ENCODE measurements at places on chromosomes 12 and 14. TPM values are rescaled to one million over a fixed set of nuclear protein-coding genes. Genes with fewer than 3 reads are reported as not detected.

GRCh38 chr12:121128908-121129810, 3.5 kb upstream of the P2RX7 start:
- DNase-seq: peak; percentile 90
- H3K4me1 ChIP-seq: peaks cover 72% of the 10 kb centered on the region
- H3K27ac ChIP-seq: peak overlapping the region; percentile 96
- H3K36me3 ChIP-seq: peaks cover 9% of the 10 kb centered on the region

- no peak for DNase-seq
- H3K4me3 ChIP-seq: no peak overlapping the region
- H3K27me3 ChIP-seq: peaks cover 18% of the 10 kb centered on the region
Observed at GRCh38 chr12:27614866-27615265, 81.4 kb upstream of the REP15 start.

GRCh38 chr14:82731526-82731925, 1197.9 kb upstream of the SEL1L start:
- H3K4me1 ChIP-seq: no peaks in the 10 kb centered on the region
- no peak for DNase-seq
- H3K27me3 ChIP-seq: no peaks in the 10 kb centered on the region
- no peak overlapping the region for H3K27ac ChIP-seq

DNA sequence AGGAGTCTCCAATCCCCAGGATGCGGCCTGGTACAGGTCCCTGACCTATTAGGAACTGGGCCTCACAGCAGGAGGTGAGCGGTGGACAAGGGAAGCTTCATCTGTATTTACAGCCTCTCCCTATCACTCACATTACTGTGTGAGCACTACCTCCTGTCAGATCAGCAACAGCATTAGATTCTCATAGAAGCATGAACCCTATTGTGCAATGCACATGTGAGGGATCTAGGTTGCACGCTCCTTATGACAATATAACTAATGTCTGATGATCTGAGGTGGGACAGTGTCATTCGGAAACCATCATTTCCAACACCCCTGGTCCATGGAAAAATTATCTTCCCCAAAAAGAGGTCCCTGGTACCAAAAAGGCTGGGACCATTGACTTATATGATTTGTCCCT, 1000.5 kb downstream of the FLRT2 start:
- peaks cover 5% of the 10 kb centered on the region for H3K36me3 ChIP-seq
- no peak overlapping the region for H3K4me3 ChIP-seq
- H3K27ac ChIP-seq: no peak overlapping the region
- H3K4me1 ChIP-seq: peaks cover 17% of the 10 kb centered on the region
- no peaks in the 10 kb centered on the region for H3K27me3 ChIP-seq

- no peak overlapping the region for H3K4me3 ChIP-seq
- H3K27ac ChIP-seq: no peak overlapping the region
- H3K27me3 ChIP-seq: peaks cover 7% of the 10 kb centered on the region
- DNase-seq: no peak
- no peaks in the 10 kb centered on the region for H3K36me3 ChIP-seq
- H3K4me1 ChIP-seq: no peaks in the 10 kb centered on the region
Observed at GRCh38 chr14:34424488-34424887, 37.6 kb downstream of the SPTSSA start.

GRCh38 chr12:21848192-21848591, 73.7 kb upstream of the KCNJ8 start:
- no peak overlapping the region for H3K27ac ChIP-seq
- H3K36me3 ChIP-seq: no peaks in the 10 kb centered on the region
- no peak overlapping the region for H3K4me3 ChIP-seq
- H3K4me1 ChIP-seq: no peaks in the 10 kb centered on the region
- no peak for DNase-seq
- no peaks in the 10 kb centered on the region for H3K27me3 ChIP-seq

DNA sequence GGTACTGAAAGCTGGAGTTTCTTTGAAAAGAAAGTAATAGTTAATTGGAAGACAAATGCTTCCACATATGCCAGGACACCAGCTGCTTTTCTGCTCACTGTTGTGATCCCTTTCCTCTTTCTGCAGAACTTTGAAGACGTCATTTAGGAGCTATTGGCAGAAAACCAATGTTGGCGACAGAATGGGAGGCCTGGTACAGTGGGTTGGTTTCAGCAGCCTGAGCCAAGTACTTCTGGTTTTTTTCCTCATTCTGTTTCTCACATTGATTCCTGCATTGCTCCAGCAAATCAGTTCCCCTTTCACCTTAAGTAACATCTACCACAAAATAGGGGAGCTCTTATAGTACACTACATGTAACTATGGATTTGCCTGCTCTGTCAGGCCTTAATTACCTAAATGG, 96.9 kb downstream of the FIGNL2 start:
- no peak overlapping the region for H3K4me3 ChIP-seq
- H3K4me1 ChIP-seq: no peaks in the 10 kb centered on the region
- no peak for DNase-seq
- H3K27ac ChIP-seq: no peak overlapping the region
- no peaks in the 10 kb centered on the region for H3K36me3 ChIP-seq

GRCh38 chr14:31930493-31931240, 146.4 kb upstream of the ARHGAP5 start:
- H3K27ac ChIP-seq: no peak overlapping the region
- H3K4me3 ChIP-seq: no peak overlapping the region
- no peak for DNase-seq
- H3K4me1 ChIP-seq: no peaks in the 10 kb centered on the region
- no peaks in the 10 kb centered on the region for H3K36me3 ChIP-seq
- H3K27me3 ChIP-seq: peaks cover 11% of the 10 kb centered on the region

DNA sequence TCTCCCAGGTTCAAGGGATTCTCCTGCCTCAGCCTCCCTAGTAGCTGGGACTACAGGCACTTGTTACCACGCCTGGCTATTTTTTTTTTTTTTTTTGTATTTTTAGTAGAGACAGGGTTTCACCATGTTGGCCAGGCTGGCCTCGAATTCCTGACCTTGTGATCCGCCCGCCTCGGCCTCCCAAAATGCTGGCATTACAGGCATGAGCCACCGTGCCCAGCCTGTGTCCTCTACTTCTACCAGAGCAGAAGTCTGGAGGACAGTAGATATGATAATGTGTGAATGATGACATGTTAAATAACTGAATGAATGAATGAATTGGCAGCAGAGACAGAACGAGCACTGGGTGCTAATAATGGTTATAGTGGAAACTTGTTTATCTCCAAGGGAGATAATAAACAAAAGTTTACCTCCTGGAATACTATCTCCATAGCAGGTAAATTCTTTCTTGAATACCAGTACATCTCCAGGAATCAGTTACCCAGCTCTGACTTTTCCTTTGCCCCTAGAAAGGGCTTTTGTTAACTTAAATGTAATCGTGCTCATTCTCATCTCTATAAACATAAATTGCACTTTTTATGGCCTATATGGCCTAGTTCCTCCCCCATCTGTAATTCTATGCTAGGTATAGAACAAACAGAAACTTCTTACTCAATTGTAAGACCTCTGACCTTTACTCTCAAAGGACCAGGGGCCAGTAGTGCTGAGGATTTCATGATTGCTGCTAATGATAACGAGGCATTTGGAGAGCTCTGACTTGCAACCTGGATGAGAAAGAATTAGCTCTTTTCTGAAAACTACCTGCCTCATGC, 7.2 kb upstream of the LGALS3 start:
- H3K27me3 ChIP-seq: peaks cover 5% of the 10 kb centered on the region
- peaks cover 61% of the 10 kb centered on the region for H3K4me1 ChIP-seq
- no peak for DNase-seq
- no peak overlapping the region for H3K4me3 ChIP-seq

- DNase-seq: no peak
- no peaks in the 10 kb centered on the region for H3K27me3 ChIP-seq
- peaks cover 27% of the 10 kb centered on the region for H3K4me1 ChIP-seq
- no peaks in the 10 kb centered on the region for H3K36me3 ChIP-seq
- H3K4me3 ChIP-seq: peak overlapping the region; percentile 90
Observed at GRCh38 chr12:111597831-111598636, 1.1 kb downstream of the ATXN2 start.

DNA sequence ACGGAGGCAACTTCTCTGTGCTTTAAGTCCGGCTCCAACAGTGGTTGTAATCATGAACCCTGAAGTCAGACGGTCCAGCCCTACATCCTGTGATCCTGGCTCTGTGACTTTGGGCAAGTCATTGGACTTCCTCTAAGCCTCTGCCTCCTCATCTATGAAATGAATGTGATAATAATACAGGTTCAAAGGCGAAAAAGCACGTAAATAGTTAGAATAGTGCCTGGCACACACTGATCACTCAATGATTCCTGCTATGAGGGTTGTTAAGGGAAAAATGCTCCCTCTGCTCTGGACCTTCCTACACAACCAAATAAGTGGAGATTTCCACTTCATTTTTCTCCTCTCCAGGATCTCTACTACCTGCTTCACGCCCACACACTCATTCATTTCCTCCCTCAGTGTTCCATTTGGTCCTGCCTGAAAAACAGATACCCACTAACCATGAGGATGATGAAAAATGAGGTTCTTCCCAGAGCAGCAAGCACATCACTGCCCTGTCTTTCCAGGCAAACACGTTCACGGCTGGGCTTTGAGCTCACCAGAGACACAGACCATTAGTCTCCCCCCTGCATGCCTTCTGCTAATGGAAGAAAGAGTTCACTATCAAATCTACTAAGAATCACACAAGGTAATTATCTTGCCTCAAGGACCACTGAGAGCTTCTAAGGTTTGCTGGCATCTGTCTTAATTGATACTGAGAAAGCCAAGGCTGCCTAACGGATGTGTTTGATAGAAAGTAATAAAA, 13.2 kb downstream of the NUAK1 start:
- H3K27ac ChIP-seq: no peak overlapping the region
- no peaks in the 10 kb centered on the region for H3K4me1 ChIP-seq
- no peaks in the 10 kb centered on the region for H3K36me3 ChIP-seq
- peak; percentile 18 for DNase-seq
- H3K4me3 ChIP-seq: no peak overlapping the region

DNA sequence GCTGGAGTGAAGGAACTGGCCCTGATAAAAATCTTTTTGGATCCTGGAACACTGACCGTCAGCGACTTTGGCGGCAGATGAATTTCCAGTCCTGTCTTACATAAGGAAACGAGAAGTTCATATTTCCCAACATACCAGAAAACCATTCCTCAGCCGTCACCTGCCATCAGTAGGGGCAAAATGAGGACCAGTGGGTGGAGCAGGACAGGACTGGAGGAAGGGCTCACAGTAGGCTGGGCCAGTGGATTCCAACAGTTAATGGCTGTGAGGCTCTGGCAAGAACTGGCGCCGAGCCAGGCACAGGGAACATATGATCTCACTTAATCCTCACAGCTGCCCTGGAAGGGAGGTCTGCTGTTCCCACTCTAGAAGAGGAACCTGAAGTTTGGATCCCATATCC, 67.2 kb upstream of the FAM181A start:
- H3K27me3 ChIP-seq: peaks cover 14% of the 10 kb centered on the region
- H3K36me3 ChIP-seq: no peaks in the 10 kb centered on the region
- no peak overlapping the region for H3K4me3 ChIP-seq
- DNase-seq: no peak

- H3K27me3 ChIP-seq: no peaks in the 10 kb centered on the region
- DNase-seq: no peak
- peaks cover 8% of the 10 kb centered on the region for H3K36me3 ChIP-seq
- H3K27ac ChIP-seq: peak overlapping the region; percentile 74
Observed at GRCh38 chr14:92466059-92466458, 47.5 kb upstream of the RIN3 start.

GRCh38 chr12:109264095-109264942, 44.8 kb downstream of the FOXN4 start:
- H3K4me3 ChIP-seq: no peak overlapping the region
- H3K27ac ChIP-seq: no peak overlapping the region
- DNase-seq: no peak
- H3K36me3 ChIP-seq: no peaks in the 10 kb centered on the region
- H3K27me3 ChIP-seq: no peaks in the 10 kb centered on the region
- H3K4me1 ChIP-seq: no peaks in the 10 kb centered on the region

PROX2 gene
- total RNA-seq: 1.5 TPM

NINJ2 gene
- 15.3 TPM for total RNA-seq

REP15 gene
- 0.56 TPM for total RNA-seq
